ENCODE measurements at places on chromosomes 3 and 15.

DNA sequence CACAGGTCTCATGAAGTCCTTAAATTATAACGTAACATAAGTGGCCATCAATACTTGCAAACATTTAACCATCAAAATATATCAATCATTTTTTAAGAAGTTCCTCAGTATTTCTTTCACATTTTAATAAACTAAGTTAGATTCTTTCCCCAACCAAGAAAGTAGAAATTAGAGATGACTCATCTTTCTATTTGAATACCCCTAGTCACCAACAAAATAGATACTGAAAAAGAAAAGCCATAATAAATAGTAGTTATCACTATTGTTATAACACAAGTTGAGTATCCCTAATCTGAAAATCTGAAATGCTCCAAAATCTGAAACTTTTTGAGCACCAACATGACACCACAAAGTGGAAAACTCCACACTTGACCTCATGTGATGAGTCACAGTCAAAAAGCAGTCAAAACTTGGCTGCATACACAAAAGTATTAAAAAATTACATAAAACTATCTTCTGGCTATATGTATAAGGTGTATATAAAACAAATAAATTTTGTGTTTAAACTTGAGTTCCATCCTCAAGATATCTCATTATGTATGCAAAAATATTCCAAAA is 3.7 kb downstream of the SHQ1 start:
- DNase-seq: no peak

DNA sequence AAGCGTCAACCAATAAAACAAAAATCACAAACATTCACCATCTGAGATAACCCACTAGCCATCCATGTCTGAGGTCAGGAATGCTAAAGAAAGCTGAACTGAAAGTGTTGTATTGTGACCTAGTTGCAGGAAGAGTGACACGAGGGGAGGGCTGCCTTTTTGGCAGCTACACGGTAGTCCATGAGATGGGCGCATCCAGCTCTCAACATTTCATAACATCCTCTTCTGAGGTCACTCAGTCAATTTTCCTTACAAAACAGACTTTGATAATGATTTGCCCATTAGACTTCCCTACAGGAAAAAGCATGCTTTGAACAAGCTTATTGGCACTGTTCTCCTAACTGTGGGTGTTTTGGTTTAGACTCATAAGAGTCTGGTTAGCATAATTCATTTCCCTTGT is 15.4 kb upstream of the SHF start:
- no peak for DNase-seq

- DNase-seq: no peak
Observed at GRCh38 chr3:148255981-148256969, 441.4 kb upstream of the AGTR1 start.

GRCh38 chr3:53357458-53357857 is 10.1 kb upstream of the DCP1A start:
- DNase-seq: no peak

- DNase-seq: no peak
Observed at GRCh38 chr15:80350941-80351610, 53.1 kb upstream of the ARNT2 start.

DNA sequence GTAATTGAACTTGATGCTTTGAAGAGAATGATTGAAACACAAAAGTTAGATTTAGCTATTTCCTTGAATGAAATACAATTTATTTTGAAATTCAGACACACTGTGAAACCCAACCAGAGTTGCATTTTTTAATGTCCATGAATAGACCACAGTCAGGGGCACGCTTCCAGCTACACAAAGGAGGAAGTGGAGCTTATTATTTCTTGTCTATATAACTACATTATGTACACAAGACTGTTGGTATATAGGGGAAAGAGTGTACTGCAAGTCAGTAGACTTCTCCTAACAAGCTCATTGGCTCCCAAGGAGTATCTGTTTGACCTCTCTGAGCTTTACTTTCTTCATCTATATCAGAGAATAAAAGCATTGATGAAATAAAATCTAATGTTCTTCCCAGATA is 326.2 kb downstream of the RYR3 start:
- DNase-seq: no peak
